ENCODE measurements at places on chromosomes 1 and 21.

GRCh38 chr1:49098866-49099265 is 322.2 kb upstream of the BEND5 start:
- no peak for DNase-seq

GRCh38 chr1:106680216-106680615 is 376.3 kb upstream of the PRMT6 start:
- DNase-seq: no peak

DNA sequence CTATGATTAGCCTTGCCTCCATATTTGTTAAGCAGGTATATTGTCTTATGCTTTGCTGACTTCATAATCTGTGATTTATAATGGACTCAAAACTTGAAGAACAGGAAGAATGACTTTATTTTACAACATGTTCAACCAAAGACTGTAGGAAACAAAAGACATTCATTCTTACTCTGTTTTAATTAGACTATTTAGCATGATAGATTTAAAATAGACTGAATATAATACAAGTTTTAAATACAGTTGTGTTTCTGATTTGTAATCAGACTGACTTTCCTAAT is 63.1 kb downstream of the CDC14A start:
- no peak for DNase-seq

- no peak for DNase-seq
Measured at GRCh38 chr1:9860887-9861286, 37.1 kb upstream of the CLSTN1 start.

DNA sequence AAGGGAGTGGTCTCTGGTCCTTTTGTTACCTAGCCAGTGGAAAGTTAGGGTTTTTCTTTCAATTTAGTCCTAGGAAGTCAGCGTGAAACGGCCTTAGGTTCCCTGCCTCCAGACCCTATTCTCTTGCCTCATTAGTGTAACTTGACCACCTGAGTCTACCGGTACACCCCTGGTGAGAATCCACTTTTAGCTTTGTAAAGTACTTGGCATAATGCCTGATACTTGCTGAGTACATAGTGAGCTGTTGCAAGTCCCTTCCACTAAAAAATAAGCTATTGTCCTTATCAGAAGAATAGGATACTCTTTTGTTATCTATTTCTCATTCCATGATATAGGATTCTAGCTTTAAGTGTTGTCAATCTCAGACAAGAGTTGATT is 228.8 kb downstream of the ST6GALNAC3 start:
- DNase-seq: no peak

- DNase-seq: no peak
Measured at GRCh38 chr21:35016071-35016470, 33.0 kb downstream of the RUNX1 start.

GRCh38 chr1:6116137-6116536 is 64.0 kb downstream of the CHD5 start:
- no peak for DNase-seq

- peak; percentile 28 for DNase-seq
Measured at GRCh38 chr1:31669786-31670592, 25.3 kb upstream of the PEF1 start.

DNA sequence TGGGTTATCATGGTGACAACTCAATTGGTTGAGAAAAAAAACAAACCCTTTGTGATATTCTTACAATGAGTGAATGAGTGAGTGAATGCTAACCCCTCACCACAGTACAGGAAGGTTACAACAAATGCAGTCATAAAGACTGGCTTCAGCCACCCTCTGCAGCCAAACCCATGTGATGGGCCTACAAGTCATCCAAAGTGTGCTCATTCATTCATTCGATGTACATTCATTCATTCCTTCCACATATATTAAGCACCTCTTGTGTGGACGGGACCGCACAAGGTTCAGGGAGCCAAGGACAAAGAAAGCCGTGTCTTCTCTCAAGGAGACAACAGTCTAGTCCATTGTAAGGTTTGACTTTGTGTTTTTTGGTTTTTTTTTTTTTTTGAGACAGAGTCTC is 49.4 kb downstream of the WDR4 start:
- no peak for DNase-seq

GRCh38 chr1:243723050-243723449 is 127.0 kb downstream of the AKT3 start:
- DNase-seq: no peak

- DNase-seq: no peak
Measured at GRCh38 chr1:87968197-87968955, 639.7 kb downstream of the LMO4 start.

GRCh38 chr1:152410599-152410998 is 3.5 kb downstream of the CRNN start:
- no peak for DNase-seq

GRCh38 chr1:243667133-243667532 is 182.9 kb downstream of the AKT3 start:
- no peak for DNase-seq
